ENCODE measurements at places on chromosomes 4 and X.

DNA sequence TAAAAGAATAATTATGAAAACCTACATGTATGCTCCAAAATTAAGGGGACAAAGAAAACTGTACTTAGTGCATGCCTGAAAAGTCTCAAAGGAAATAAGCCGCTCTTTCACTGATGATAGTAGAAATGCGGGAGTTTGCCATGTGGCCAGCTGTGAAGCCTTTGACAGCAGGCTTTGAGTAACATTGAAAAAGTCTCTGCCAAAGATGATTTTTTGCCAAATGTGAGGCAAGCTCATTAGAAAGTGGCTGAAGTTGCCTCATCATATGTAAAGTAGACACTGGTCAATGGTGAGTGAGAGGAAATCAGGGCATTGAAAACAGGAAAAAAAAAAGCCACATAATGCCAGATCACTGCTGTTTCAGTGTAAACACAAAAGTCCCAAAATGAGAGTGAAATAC, 2360.1 kb downstream of the PCDH7 start:
- DNase-seq, result no peak

- DNase-seq, result no peak
Observed at GRCh38 chr4:4439782-4440181, 52.9 kb downstream of the NSG1 start.

- no peak for DNase-seq
Observed at GRCh38 chr4:162162672-162163071, 1.1 kb downstream of the FSTL5 start.

- no peak for DNase-seq
Observed at GRCh38 chrX:70247252-70247651, 12.8 kb downstream of the P2RY4 start.

DNA sequence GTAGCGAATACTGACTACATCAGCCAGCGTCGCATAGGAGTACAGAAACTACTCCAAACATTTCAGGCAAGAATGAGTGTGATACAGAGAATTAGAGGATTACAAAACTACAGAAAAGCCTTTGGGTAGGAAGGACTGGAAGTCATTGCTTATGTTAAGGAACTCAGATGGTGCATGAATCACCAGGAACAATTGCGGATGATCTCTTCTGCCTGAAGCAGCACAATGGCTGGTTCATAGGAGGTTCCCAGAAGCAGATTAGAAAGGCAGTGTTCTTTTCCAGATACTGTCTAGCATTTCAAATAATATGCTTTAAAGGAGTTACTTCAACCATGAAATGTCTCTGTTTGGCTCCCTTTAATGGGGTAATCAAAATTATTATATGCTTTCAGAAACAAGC, 42.5 kb upstream of the MAP9 start:
- no peak for DNase-seq

DNA sequence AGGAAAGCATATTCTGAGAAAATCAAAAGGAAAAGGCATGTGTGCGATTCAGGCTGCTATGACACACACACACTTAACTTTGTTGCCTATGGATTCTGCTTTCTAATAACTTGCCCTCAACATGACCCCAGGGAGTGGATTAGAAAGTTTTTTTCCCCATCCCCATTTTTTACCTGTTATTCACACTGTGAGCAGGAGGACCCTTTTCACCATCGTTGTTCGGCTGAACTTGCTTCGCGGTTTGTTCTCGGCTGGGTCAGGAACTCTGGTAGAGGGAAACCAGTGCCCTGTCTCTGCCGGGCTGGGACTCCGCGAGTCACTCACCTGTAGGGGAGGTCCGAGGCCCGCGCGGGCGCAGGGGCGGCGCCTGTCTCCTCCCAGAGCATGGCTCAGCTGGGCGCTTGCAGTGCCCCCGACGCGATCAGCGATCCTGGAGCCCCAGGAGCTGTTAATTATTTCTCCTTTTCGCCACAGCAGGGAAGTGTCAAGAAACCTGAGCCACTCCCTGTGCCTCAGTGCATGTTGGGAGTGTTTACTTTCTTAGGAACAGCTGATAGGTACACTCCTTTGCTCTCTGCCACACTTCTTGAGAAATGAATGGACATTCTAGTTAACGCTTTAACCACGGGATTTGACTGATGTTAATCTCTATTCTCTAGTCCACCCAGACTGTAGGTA, at the start of gene RASSF6:
TSS of gene RASSF6 (minus strand) at position 322 of the 678 bp plus-strand sequence. CDS start 8,641 bp downstream, outside the sequence.
- no peak for DNase-seq

- DNase-seq, result no peak
Observed at GRCh38 chrX:132435222-132435621, 53.6 kb downstream of the MBNL3 start.

GRCh38 chrX:12958059-12958458, 16.9 kb upstream of the TMSB4X start:
- DNase-seq, result no peak

- no peak for DNase-seq
Observed at GRCh38 chr4:54063229-54063628, 1.2 kb downstream of the CHIC2 start.

DNA sequence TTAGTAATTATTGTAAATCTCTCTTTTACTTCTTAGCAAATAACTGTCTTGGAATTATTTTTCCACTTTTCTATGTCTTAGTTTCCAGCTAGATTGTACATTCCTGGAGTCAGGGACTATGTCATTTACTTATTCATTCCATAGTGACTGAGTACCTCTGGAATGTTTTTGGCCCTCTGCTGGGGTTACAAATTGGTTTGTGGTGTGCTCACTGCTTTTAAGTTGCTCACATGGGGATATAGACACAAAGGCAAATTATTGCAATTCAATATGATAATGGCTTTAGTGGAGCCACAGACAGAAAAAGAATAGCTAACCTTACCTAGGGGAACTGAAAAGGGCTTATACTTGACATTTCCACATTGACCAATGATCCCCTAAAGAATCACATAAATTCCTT, 63.7 kb upstream of the PDGFRA start:
- DNase-seq, result no peak

GRCh38 chr4:153488006-153488891, 22.1 kb downstream of the TMEM131L start:
- DNase-seq, result no peak

DNA sequence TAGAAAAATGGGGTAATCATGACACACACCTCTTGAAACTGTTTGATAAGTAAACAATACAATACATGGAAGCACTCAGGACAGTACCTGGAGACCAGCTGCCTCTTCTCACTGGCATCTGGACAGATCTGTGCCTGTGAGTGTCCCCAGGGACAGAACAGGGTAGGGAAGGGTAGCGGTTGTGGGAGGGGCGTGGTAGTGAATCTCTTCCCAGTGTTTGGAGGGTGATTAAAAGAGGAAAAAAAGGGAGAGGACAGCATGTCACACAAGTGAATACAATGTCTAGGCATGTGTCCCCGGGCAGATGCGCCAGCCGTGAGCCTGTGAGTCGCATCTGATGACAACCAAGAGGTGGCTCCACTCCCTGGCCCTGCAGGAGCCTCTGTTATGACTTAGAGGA, 138.8 kb upstream of the MSX1 start:
- no peak for DNase-seq

- no peak for DNase-seq
Observed at GRCh38 chr4:66123831-66124413, 453.6 kb upstream of the EPHA5 start.

DNA sequence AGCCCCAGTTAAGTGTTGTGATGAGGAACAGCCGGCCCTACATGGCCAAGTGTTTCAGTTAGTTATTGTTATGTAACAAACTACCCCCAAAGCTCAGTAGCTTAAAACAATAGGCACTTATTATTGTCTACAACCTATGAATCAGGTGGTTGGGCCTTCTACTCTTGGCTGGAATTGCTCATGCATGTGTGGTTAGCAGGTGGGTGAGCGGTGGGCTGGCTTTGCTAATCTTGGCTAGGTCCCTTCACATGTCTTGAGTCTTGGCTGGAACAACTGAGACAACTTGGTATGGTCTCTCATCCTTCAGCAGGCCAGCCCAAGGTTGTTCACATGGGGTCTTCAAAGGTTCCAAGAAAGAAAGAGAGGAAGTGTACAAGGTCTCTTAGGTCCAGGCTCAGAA, 54.5 kb upstream of the CHRNA9 start:
- no peak for DNase-seq

DNA sequence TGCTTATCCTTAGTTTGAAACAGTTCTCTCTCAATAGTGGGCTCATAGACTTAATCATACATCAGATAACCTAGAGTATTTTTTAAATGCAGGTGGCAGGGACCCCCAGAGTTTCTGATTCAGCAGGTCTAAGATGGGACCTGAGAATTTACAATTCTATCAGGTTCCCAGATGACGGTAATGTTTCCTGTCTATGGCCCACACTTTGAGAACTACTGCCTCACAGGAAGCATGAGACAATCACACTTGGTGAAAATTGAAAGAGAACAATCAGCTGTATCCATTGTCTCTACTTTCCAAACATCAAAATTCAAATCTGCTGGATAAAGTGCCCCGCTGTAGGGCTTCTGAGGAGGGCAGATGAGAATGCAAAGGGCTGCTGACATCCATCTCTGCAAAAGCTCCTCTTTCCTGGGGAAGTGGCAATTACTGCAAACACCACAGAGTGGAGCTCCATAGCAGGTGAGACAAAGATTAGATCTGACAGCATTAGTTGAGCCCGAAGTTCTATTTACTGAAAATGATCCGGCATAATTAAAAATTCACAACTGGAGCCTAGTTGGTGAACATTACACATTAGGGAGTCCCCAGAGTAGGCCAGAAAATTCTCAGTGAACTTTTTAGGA, 187.8 kb upstream of the MBNL3 start:
- no peak for DNase-seq

GRCh38 chr4:185481401-185481800, 9.9 kb upstream of the CCDC110 start:
- DNase-seq, result no peak

DNA sequence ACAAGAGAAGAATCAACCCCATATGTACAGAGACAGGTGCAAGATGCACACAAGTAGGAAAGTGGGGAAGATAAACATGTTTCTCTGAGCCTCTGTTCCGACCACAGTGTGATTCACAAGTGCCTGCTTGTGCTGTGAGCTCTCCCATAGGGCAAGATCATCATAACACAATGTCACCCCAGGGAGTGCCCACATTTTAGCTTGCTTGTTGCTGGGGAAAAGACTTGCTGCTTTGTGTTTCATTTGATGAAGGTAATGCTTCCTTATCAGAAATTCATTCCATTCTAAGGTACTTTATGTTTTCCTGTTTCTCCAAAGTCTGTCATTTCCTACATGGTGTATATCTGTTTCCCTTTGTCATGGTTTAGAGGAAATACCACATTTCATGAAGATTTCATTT, 304.5 kb upstream of the DIPK2B start:
- no peak for DNase-seq

GRCh38 chr4:120765260-120765680, 157.3 kb downstream of the PRDM5 start:
- DNase-seq, result no peak

DNA sequence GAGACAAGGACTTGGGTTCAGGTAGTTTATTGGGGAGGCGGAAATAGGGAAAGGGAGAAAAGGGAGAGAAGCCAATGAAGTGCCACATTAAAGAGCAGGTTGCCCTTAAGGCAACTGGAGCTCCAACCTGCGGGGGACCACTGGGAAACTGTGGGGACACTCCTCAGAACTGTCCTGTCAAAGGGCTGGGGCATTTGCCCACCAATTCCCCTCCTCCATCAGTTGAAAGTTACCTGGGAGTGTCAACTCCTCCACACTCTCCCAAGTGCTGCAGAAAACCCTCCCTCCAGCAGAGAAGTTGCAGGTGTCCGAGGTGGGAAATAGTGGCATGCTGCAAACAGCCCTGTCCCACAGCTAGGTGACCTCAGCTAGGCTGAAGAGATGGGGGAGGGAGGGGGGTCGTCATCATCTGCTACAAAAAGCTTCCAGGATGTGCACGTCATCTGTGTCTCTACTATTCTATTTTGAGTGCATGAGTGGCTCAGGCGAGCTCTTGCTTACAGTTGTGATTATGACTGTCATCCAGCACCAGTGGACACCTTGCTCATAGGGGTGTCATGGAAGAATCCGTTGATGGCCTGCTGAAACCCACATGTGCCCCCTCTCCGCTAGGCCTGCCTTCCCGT, 41.5 kb upstream of the XPNPEP2 start:
- no peak for DNase-seq

- no peak for DNase-seq
Observed at GRCh38 chr4:68372588-68372987, 22.7 kb upstream of the YTHDC1 start.

DNA sequence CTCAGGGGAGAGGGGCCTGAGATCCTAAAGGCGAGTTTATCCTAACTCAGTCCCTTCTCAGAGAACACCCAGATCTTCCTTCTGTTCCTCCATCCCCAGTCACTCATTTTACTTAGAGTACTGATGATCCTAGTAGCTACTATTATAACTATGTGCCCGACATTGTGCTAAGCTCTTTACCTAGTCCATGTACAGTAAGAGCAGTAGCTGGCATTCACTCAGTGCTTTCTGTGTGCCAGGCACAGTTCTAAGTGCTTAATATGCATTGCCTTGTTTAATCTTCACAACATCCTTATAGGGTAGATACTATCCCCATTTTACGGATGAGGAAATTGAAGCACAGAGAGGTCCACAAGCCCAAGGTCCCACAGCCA, 58.3 kb downstream of the FRMPD3 start:
- DNase-seq, result no peak
